Stimulated activated CD4-positive, alpha-beta T cell treated with anti-CD3 and anti-CD28 coated beads, Interleukin-4, amount 100 ng/mL, for 4 hours (primary cell): ENCODE measurements at places on chromosomes 4 and X.

DNA sequence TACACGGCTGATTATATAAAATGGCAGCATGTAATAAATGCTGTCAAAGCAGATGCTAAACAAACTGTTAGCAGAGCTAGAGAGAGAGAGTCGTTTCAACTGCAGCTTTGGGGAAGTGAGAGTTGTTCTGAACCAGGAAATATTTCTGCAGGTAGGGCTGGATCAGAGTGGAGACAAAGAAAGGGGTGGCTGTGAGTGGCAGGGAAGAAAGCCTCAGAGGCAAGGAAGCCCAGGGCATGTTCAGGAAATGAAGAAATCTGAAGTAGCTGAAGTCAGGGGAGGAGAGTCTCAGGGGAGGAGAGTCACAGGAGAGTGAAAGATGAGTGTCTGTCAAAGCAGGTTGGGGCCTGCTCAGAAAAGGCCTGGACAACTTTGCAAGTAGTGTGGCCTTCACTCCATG lies 48.4 kb upstream of the RPS6KA3 start:
- DNase-seq, result no peak

DNA sequence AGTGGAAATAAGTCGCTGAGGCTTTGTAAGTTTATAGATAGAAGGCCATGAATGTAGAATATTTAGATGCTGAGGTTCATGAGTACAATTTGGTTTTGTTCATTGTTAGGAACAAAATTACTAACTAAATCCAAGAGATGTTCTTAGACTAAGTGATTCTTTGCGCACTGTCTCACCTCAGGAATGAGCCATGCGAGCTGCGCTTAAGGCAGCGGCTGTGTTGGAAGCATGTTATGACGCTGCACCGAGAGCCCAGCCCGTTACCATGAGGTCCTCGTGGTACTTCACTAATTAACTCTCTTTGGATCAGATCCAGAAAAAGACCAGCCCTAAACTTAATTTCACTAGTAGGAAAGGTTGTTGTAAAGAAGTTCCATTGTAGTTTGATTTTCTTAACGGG lies 166.2 kb downstream of the RAPGEF2 start:
- no peak for DNase-seq

- no peak for DNase-seq
Observed at GRCh38 chr4:39505581-39505980, 21.7 kb downstream of the UGDH start.

DNA sequence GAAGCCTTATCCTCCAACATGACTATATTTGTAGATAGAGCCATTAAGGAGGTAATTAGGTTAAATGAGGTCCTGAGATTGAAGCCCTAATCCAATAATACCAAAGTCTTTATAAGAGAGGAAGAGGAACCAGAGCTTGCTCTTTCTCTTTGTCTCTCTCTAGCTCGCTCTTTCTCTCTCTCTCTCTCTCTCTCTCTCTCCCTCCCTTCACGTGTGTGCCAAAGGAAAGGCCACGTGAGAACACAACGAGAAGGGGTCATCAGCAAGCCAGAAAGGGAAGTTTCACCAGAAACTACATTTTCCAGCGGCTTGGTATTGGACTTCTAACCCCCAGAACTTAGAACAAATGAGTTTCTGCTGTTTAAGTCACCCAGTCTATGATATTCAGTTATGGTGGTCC lies 1540.5 kb downstream of the C4orf33 start:
- no peak for DNase-seq

DNA sequence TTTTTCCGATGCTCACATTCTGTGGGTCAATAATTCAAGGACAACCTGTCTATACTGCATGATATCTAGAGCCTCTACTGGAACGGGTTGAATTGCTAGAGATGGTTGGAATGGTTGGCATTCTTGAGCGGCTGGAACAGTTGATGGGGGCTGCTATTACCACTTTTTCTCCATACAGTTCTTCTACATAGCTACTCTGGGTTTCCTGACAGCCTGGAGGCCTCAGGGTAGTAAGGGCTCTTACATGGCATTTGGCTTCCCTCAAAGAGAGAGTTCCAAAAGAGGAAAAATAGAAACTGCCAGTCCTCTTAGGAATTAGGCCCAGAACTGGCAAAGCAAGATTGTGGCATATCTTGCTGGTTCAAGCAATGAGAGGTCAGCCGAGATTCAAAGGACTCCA lies 53.1 kb downstream of the NAA11 start:
- no peak for DNase-seq

DNA sequence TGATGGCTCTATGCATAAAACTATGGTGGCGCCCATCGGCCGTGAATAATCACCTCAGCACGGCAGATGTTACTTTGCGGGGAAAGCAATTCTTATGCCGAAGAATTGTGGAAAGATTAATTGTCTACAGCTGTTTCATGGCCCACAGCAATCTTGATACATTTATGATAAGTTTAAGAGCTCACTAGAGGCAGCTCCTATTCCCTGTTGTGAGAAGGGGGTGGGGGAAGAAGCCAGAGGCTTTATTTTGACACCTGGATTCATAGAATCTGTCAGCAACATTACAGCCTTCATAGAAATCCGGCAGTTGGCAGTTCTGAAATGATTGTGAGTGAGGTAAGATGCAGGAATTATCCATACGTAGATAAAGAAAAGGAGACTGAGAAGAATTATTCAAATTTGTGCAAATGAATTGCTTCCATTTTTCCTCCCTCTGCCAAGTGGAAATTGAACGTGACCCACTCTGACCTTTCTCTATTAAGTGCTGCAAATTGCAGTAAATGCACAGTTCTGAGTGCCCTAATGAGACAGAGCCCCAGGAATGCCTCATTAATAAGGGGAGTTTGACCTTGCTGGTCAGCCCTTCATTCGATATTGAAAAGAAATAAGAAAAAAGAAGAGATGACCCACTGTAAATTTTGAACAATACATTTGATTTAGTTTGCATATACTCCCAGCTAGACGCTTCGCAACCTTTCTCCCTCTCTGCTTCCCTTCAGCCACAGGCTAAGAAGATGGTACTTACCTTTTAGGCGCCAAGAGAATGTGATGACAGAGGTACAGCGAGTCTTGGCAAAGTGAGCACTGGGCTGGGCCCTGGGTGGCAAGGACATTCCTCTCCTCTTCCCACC lies 188.8 kb downstream of the GPAT3 start:
- no peak for DNase-seq

- DNase-seq, result no peak
Observed at GRCh38 chr4:158172261-158173258, at the start of gene GASK1B. Gene GASK1B, minus strand, starts transcription at chr4:158173025. Its CDS starts 1,650 bp downstream, at chr4:158171375.

GRCh38 chrX:115339441-115340025 lies 50.0 kb downstream of the LUZP4 start:
- no peak for DNase-seq

DNA sequence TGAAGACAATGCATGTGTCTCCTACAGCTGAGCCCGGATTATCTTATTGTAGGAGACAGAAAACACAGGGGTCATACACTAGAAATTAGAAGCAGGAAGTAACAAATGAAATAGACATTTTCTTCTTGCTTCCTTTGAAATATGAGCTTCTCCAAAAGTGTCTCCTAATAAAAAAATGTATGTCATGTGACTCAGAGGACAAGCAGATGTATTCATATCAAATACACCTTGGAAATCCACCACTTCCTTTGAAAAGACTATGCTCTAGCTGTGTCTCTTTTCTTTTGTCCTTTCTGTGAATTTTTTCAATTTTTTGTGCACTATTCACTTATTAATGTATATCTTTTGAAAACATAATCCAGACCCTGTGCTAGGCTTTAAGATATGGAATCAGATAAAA lies 1906.2 kb downstream of the C4orf33 start:
- no peak for DNase-seq

DNA sequence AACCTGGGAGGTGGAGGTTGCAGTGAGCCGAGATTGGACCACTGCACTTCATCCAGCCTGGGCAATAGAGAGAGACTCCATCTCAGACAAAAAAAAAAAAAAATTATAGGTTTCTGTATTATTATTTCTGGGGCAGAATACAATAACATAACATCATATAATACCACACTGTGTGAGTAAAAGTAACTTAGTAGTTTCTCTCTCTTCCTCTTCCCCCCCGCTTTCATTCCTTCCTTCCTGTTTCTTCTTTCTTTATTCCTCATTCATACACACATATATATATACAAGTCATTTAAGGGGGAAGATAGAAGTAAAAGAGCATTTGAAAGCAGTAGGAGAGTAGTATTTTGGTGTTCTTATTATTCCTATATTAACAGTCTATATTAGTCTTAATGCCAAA lies 55.9 kb upstream of the FHDC1 start:
- no peak for DNase-seq

DNA sequence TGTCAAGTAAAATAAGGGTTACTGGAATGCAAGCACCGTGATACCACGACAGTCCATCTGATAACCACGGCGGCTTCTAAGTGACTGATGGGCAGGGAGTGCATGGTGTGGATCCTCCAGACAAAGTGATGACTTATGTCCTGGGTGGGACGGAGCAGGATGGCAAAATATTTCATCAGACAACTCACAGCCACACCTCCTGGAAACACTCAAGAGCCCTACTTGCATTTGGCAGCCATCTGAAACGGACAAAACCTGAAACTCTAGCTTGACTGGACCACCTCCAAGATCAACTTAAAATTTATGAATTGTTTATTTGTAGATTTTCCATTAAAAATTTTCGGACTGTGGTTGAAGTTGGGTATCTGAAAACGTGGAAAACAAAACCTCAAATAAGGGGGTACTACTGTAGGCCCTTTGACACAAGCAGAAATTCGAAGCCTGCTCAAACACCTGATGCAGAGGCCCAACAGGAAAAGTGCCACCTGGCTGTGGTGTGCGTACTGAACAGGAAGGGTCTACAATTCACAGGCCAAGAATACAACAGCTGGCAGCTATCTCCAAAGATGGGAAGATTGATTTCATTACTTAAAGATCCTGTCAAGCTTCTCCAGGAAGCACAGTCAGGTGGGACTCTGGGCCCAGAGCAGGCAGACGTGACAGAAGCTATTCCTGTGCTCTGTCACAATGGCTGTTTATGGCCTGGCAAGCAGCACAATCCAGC lies 26.0 kb downstream of the LRIT3 start:
- DNase-seq, result no peak

DNA sequence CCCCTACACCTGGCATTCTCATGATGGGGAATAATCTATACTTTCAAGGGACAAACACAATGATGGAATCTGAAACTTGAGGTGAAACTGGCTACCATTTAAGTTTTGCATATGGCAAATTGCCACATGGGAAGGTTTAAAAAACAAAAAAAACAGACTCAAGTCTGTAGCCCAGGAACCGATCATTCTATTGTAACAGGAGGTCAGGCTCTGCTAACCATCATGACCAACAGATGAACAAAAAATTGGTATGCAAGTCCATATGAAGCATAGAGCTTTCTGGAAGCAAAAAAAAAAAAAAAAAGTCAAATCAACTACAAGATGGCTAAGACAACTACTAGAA lies 594.3 kb upstream of the DIPK2B start:
- DNase-seq, result no peak

GRCh38 chr4:151961456-151961855 lies 200.6 kb upstream of the GATB start:
- no peak for DNase-seq
